Brain pericyte (primary cell): ENCODE measurements at places on chromosomes 12 and 14.

- DNase-seq = no peak
Measured at GRCh38 chr14:75428230-75429104, 645 bp downstream of the JDP2 start.

DNA sequence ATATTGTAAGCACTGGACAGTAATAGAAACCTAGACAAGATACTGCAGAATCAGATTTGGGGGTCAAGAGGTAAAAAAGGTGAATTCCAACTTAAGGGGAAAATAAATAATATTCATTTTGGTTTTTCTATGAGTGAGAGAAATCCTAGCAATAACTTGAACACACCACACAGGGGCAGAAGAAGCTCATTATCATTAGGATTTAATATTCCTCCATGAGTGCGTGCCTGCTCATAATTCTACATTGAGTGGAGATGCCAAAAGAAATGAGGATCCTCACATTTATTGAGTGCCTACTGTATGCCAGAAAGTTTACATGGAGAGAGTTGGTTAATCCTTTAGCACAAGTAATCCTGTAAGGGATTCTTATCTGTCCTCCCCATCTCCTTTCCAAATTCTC, 40.5 kb upstream of the C14orf132 start:
- no peak for DNase-seq

GRCh38 chr12:41019461-41019860, 168.7 kb upstream of the PDZRN4 start:
- no peak for DNase-seq

GRCh38 chr12:51428256-51428655, 3.6 kb downstream of the SLC4A8 start:
- no peak for DNase-seq

DNA sequence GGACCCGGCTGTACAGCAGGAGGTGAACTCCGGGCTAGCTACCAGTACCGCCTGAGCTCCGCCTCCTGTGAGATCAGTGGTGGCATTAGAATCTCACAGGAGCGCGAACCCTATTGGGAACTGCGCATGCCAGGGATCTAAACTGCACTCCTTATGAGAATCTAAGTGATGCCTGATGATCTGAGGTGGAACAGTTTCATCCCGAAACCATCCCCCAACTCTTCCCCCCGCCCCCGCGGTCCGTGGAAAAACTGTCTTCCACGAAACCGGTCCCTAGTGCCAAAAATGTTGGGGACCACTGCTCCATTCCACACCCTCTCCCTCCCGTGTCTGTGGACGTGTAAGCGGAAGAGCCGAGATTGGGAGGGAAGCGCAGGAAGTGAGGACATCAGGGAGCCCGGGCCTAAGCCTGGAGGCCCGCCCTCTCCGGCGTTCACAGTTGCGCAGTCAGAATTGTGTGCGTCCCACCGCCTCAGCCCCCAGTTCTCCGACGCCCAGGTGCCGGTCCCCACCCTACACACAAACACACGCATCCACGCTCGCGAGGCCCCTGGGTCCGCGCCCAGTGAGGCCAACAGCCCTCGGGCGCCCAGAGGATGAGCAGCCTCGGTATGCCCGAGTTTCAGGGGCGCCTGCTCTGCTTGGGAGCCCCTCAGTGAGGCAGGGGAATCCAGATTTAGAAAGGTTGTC, 1.8 kb upstream of the RNASE4 start:
- peak; percentile 75 for DNase-seq

DNA sequence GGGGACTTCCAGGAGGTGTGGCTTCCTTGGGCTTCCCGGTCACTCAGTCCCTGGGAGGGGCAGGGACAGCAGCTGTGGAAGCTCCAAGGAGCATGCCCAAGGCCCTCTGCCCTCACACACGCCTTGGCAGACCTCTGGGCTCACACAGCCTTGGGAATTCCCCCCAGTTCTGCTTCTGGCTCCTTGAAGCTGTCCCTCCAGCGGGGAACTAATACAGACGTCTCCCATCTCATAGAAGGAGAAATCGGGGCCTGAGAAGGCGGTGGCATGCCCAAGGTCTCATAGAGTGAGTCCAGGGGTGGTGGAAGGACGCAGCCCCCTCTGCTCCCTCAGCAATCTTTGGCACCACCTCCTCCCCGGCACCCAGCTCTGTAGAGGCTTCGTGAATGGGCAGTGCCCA, 15.7 kb upstream of the TMEM119 start:
- DNase-seq = no peak
